ENCODE measurements at places on chromosomes 12 and 14.

GRCh38 chr12:70581208-70581607, 56.0 kb downstream of the PTPRB start:
- DNase-seq = no peak

- DNase-seq = no peak
These were observed 1.9 kb downstream of the FOXN3 start for GRCh38 chr14:89415159-89415558.

- DNase-seq = no peak
These were observed 1.1 kb downstream of the KMT2D start for GRCh38 chr12:49059299-49060171.

GRCh38 chr14:59959668-59960067, 39.7 kb downstream of the LRRC9 start:
- DNase-seq = no peak

DNA sequence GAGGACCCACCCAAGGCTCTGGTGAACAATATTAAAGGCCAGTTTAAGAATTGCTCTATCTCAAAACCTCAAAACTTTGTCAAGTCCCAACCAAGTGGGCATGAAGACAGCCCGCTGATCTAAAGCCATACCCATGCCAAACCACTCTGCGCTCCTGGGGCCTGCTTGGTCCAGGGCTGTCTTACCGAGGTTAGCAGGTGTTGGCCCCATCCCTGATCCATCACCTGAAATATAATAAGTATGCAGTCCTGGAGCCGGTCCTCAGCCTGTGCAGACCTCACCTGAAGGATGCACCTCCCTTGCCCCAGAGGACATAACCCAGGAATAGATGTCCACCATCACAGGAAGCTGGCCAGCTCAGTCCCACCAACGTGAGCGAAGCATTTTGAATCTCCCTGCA, 198.3 kb upstream of the FKBP4 start:
- DNase-seq = no peak

DNA sequence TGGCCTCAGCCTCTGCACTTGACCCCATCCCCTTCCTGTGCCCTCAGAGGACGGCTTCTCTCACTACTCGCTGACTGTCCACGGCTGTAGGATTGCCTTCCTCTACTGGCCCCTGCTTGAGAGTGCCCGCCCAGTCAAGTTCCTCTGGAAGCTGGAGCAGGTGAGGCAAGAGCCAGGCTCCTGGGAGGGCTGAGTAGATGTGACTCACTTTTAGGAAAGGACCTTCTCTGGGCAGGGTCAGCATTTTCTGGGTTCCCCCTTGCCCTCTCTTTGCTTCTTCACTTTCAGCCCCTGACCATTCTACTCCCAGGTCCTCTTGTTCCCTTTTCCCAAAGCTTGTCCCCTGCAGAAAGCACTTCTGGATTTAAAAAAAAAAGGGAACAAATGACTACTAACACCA, 7.7 kb downstream of the CLSTN3 start:
- DNase-seq = no peak

DNA sequence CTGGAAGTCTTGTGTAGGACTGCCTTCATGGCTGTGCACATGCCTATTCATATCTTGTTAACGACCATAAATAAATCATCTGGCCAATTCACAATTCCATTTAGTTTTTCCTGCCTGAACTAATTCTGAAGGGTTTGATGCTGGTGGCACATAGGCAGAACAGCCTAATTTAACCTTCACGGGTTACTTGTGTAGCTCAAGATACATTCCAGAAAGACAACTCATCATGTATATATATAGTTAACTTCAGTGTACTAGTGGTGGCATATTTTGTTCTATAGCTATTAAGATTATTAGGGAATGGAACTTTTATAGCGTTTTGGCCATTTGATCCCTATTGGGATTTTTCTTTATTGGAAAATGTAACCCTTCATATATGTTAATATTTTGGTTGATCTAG, 31.4 kb downstream of the CFAP54 start:
- DNase-seq = no peak

Data from CD4-positive, alpha-beta T cell treated with Interleukin-15 for 4 hours (primary cell).